NCI-H1694 treated with DMSO at 0.1 percent for 48 hours (cell line): ENCODE measurements at places on chromosomes 13 and 19.

DNA sequence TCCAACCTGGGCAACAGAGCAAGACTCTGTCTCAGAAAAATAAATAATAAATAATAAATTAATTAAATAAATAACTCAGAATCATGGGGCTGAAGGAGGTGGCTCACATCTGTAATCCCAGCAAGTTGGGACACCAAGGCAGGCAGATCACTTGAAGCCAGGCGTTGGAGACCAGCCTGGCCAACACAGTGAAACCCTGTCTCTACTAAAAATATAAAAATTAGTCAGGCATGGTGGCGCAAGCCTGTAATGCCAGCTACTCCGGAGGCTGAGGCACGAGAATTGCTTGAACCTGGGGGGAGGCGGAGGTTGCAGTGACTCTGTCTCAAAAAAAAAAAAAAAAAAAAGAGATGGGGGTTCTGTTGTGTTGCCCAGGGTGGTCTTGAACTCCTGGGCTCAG, 7.2 kb downstream of the TMEM38A start:
- DNase-seq, result no peak

- no peak for DNase-seq
Measured at GRCh38 chr19:33167438-33167837, 26.7 kb upstream of the LRP3 start.

- DNase-seq, result no peak
Measured at GRCh38 chr13:54928071-54928470, 1899.5 kb downstream of the OLFM4 start.

GRCh38 chr19:49874503-49875157, 2.5 kb downstream of the AKT1S1 start:
- no peak for DNase-seq

- DNase-seq, result no peak
Measured at GRCh38 chr13:57604442-57604841, 27.1 kb upstream of the PCDH17 start.

GRCh38 chr19:934865-935479, 9.1 kb downstream of the ARID3A start:
- DNase-seq, result no peak

GRCh38 chr13:60001889-60002288, 161.8 kb downstream of the DIAPH3 start:
- DNase-seq, result no peak

- no peak for DNase-seq
Measured at GRCh38 chr19:28915737-28916460, 297.1 kb downstream of the UQCRFS1 start.
